Naive thymus-derived CD4-positive, alpha-beta T cell (primary cell): ENCODE measurements at places on chromosomes 16 and 17. TPM values are rescaled to one million over a fixed set of nuclear protein-coding genes. Genes with fewer than 3 reads are reported as not detected.

GRCh38 chr17:39238311-39238972 lies 12.7 kb upstream of the STAC2 start:
- DNase-seq = peak; percentile 81

DNA sequence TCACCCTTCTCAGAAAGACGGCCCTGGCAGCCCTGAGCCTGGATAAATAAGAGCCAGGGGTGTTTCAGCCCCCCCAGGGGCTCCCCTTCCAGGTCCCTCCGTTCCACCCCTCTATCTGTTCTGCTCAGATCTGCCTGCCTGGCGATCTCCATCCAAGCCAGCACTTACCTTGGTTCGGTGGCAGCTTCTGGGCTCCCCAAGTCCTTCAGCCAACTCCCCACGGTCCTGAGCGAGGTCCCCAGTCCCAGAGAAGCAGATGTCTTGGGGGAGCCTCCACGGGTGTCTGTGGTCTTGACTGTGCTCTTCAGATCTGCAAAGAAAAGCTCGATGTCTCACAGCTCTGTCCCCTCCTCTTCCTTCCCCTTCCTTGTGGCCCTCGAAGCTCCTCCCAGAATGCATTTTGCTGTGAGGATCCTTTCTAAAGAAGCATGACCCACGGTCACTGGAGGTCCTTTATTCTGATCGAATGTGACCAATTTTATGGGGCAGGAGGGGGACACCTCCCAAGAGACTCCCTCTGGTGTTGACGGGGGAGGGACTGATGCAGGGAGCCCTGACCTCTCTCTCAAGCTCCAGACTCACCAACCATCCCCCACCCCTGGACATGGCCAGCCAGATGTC lies at the start of gene PIK3R6:
PIK3R6 (minus strand) TSS at position 314 of the 621 bp plus-strand sequence. CDS start 17,880 bp downstream, outside the sequence.
- peak; percentile 24 for DNase-seq

DNA sequence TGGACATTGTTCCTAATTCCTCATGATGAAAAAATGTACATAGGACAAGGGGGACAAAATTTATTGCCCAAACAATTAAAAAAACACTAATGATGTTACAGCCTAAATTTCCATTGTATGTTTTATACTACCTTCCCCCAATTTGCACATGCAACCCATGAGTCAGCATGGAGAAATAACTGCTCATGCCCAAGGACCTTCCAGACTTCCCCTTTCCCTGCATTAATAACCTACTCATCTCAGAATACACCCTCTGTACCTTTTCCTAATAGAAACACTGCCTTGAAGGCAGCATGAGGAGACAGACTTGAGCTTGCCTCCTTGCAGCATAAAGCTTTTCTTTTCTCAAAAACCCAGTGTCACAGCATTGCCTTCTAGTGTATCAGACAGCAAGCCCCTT lies 2402.8 kb downstream of the TP53TG3F start:
- DNase-seq = no peak

CLEC18C gene
- 0.89 TPM for total RNA-seq

- no peak for DNase-seq
These were observed 3.2 kb downstream of the DEXI start for GRCh38 chr16:10938796-10939648.

ACSM2A gene
- total RNA-seq = not detected in 2 replicates

GRCh38 chr17:54749157-54749556 lies 151.5 kb upstream of the TOM1L1 start:
- DNase-seq = no peak

GRCh38 chr17:68326681-68327080 lies 35.4 kb downstream of the ARSG start:
- DNase-seq = no peak

- no peak for DNase-seq
These were observed 86.3 kb downstream of the WDR59 start for GRCh38 chr16:74898659-74899058.

- no peak for DNase-seq
These were observed 70.5 kb upstream of the CDH5 start for GRCh38 chr16:66295761-66296546.

DNA sequence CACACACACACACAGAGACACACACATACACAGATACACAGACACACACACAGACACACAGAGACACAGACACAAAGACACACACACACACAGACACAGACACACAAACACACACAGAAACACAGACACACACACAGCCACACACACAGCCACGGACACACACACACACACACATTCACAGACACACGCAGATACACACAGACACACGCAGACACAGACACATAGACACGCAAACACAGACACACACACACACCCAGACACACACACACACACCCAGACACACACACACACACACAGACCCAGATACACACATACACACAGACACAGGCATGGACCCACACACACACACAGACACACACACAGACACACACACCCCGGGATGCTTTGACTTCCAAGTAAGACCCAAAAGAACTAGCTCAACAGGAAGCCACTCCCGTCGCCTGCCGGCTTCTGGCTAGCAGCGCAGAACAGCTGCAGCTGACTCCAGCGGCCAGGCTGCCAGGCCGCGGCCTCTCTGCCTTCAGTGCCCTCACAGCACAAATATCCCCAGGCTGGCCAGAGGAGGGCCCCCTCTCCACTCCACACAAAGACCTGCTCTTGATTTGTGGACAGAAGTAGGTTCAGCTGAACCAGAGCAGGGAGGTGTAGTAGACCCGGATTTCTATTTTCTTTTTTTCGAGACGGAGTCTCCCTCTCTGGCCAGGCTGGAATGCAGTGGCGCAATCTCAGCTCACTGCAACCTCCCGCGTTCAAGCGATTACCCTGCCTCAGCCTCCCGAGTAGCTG lies 6.0 kb upstream of the CHRNE start:
- peak; percentile 71 for DNase-seq

GRCh38 chr17:64226132-64226531 lies 36.9 kb downstream of the TEX2 start:
- no peak for DNase-seq

- DNase-seq = no peak
These were observed 1.7 kb downstream of the TBKBP1 start for GRCh38 chr17:47695429-47696376.

GLP2R gene
- total RNA-seq = not detected

- DNase-seq = no peak
These were observed 66.5 kb upstream of the TBX2 start for GRCh38 chr17:61333136-61333535.

GRCh38 chr17:78803186-78803845 lies 21.2 kb upstream of the CYTH1 start:
- no peak for DNase-seq

GRCh38 chr17:44280392-44280937 lies 12.5 kb upstream of the SLC4A1 start:
- no peak for DNase-seq

WNK4 gene
- 0.51 TPM for total RNA-seq

DNA sequence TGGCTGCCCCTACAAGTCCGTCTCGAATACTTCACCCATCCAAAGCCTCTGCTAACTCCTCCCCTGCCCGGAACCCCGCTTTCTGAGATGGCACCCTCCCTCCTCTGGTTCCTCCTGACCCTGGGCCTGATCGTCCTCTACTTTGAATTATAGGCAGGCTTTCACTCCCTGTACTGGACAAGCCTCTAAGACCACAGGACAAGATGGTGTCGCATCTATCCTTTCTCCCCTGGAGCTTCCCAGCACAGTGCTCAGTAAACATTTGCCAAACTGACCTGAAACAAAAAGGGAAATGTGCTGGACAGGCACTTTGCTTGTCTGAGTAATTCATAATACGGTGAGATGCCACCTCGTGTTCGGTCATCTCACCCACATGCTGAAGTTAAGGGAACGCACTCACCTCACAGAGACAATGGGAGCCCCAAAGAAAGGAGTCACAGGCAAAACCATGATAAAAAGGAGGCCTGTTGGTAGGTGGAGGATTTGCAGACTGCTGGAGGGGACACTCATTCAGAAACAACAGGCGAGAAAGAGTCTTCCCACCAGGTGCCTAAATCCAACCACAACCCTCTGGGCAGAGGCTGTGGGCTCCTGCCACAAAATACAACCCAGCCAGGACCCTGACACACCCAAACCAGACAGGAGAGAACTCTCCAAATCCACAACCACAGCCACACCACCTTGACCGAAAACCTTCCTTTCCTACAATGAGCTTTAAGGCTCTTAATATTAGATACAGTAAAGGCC lies 28.2 kb downstream of the SNN start:
- no peak for DNase-seq

NAGLU gene
- total RNA-seq = 27.1 TPM

DNA sequence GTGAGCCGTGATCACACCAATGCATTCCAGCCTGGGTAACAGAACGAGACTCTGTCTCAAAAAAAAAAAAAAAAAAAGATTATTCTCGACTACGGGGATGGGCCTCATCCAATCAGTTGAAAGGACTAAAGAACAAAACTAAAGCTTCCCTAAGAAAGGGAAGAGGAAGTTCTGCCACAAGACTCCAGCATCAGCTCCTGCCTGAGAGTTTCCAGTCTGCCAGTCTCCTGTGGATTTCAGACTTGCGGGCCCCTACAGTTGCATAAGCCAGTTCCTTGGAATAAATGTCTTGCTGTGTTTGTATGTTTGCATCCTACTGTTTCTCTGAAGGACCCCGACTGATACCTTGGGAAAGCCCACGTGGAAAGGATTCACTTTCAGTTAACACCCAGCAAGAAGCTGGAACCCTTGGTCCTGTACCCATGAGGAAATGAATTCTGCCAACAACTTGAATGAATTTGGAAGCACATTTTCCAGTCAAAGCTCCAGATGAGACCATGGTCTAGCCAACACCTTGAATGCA lies 26.3 kb upstream of the FZD2 start:
- DNase-seq = no peak

TMEM88 gene
- total RNA-seq = 0.70 and 1.3 TPM in 2 replicates

TBX2 gene
- total RNA-seq = not detected

SPATA22 gene
- total RNA-seq = not detected in 2 replicates

DNA sequence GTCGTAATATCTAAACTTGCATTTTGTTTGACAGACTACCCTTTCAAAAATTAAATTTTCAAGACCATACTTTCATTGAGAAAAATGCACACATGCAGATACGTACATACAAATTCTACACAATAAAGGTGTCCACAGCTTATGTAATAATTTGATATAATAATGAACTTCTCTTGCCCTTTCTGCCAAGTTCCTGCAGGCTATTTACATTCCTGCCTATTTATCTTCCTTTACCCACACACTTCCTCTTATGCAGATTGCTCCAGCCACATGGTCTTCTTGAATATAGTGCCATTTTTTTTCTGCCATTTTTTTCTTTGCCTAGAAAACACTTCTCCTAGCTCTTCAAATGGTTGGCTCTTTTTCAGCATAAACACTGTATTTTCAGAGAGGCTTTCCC lies 826.9 kb upstream of the CDH8 start:
- DNase-seq = no peak

DNA sequence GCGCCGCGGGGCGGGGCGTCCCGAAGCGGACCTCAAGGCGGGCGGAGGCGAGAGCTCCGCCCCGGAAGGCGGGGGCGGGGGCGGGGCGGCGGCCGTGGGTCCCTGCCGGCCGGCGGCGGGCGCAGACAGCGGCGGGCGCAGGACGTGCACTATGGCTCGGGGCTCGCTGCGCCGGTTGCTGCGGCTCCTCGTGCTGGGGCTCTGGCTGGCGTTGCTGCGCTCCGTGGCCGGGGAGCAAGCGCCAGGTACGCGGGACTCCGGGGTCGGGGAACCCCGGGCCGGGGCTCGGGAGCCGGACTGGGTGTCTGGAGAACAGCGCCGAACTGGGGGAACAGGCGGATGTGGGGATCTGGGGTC lies at the start of gene TNFRSF12A:
TNFRSF12A (plus strand) TSS at position 122 of the 357 bp plus-strand sequence; CDS start at position 152, 30 bp downstream.
- peak; percentile 80 for DNase-seq

UMOD gene
- total RNA-seq = not detected

DNA sequence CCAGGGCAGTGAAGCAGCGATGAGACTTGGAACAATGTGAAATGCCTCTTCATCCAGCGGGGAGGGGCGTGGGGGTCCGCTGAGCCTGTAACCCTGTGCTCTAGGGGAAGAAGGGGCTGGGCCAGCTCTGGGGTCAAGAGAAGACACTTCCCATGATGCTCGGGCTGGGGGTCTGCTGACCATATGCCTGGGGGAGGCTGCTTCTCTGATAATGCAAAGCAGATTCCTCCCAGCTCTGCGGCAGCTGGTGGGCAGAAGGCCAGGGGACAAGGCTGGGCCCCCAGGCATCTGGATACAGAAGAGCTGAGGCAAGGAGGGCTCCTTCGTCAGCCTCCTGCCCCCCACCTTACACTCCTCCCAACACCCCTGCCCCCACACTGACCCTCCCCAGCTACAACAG lies 24.7 kb downstream of the NGFR start:
- no peak for DNase-seq

- DNase-seq = no peak
These were observed 3.1 kb upstream of the CDRT4 start for GRCh38 chr17:15470536-15470935.

DNA sequence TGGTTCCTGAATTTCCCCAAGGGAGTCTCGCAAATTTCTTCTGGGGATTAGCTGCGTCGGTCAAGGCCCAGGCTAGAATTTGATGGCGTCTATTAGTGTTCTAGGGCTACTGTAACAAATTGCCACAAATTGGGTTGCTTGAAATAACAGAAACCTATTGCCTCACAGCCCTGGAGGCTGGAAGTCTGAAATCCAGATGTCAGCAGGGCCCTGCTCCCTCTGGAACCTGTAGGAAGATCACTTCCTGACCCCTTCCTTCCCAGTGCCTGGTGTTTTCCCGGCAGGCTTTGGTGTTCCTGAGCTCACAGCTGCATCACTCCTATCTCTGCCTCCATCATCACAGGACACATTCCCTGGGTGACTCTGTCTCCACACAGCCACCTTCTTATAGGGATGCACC lies 24.4 kb downstream of the DHRS7C start:
- no peak for DNase-seq

DNA sequence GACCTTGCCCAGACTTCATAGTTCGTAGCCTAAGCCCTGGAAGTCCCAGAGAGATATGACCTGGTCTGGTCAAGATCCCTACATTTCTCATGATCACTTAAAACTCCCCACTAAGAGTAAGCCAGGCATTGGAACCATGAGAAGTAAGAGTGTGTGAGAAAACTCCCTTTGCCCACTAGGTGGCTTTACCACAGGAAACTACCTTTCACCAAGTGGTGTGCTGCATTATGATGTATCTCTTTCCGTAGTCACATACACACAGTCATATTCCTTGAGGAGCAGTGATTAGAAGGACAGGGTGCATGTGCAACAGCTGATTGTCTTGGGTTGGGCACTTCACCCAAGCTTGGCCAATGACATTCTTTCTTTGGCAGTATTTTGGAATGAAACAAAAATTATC lies 639.3 kb downstream of the KCNJ2 start:
- DNase-seq = no peak
